ENCODE measurements at places on chromosomes 6 and 20.

GRCh38 chr20:16381444-16381843 is 191.8 kb downstream of the KIF16B start:
- DNase-seq, result no peak

GRCh38 chr20:44736170-44737021 is 9.3 kb upstream of the KCNK15 start:
- no peak for DNase-seq

DNA sequence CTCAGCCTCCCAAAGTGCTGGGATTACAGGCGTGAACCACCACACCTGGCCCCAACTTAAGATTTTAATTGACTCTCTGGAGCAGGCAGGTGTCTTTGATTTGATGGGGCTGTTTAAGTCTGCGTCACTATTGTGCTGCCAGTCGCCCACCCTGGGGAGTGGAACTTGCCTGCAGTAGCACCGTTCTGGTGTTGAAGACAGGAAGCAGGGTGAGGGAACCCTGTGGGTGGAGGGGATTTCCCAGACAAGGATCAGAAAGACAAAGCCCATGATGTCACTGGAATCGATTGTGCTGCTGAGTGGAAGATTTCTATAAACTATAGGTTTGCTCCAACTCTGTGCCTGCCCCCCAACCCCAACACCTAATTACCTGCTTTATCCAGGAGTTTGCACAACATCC is 11.0 kb downstream of the ALDH8A1 start:
- DNase-seq, result no peak

DNA sequence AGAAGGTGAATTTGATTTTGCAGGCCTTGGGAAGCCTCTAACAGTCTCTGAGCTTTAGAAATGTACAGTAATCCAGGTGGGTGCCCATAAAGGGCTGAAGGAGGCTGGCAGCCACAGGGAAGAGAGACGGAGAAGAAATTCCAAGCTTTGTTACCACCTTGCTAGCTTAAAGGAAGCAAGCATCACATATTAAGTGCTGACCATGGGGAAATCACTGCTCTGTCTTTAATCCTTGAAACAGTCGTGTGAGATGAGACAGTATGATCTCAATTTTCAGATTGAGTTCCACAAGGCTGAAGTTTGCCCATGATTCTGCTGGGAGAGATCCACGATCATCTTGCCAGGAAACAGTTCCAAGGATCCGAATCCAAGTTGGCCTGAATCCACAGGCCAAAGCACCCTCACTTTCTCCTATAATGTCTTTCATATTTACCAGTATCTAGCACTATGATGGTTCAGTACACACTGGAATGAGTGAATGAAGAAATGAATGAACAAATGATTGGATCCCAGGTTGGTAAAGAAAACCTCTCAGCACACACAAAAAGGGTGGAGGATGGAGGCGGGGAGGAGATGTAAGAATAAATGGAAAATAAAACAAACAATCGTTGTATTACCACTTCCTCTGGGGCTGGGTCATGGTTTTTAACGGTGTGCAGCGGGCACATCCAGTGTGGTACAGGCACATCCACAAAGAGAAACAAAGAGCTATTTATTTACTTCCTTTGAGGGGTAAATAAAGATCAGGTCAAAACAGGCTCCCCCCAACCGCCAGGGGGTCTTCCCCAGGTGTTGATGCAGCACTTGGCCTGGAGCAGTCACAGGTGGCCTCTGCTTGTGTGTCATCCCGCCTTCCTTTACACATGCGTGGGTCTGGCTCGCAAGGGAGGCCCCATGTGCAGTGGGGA is 28.2 kb upstream of the TAF8 start:
- DNase-seq, result no peak

DNA sequence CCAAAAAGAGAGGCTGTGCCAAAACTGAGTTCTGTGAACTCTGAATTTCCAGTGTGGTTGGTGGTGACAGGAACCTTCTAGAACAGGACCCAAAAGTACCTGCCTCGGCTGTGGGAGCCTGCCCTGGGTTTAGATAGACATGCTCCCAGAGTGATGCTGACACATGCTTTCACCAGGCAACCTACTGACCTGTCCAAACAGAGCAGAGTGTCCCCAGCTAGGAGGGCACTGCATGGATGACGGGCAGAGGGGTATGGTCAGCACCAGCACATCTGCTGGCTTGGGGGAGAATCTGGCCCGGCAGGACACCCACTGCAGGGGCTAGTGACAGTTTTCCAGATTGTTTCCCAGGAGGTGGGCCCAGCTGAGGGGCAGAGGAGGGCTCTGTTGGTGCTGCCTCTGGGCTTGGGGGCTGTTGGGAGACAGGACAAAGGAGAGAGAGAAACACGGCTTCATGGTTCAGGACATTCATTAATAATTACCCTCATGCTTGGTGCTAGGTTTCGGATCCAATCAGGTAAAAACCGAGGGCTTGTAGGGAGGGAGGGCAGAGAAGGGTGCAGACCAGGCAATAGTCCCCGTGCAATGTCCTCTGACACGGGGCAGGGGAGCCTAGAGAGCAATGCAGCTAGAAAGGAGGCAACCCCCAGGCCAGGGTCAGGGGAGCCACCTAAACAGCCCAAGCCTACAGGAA is 15.0 kb downstream of the KCNK5 start:
- no peak for DNase-seq

DNA sequence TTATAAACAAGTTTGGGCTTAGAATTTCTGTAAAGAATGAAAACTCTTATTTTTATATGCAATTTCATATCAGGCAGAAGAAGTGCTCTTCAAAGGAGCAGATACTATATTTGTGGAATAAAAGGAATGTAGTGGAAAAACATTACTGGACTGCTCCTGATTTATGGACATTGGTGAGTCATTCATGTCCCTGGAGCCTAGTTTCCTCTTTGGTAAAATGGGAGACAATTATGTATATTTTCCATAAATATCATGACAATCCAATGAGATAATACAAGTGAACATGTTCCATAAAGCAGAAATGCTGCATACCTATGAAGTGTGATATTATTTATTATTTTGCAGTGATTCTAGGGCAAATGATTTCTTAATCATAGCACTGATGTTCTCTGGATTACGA is 445.8 kb upstream of the CITED2 start:
- DNase-seq, result no peak

GRCh38 chr6:42710316-42710715 is 12.1 kb downstream of the PRPH2 start:
- DNase-seq, result no peak

- DNase-seq, result no peak
Measured at GRCh38 chr6:163437466-163437865, 22.9 kb downstream of the QKI start.

- DNase-seq, result no peak
Measured at GRCh38 chr6:126672649-126673048, 332.7 kb downstream of the CENPW start.

DNA sequence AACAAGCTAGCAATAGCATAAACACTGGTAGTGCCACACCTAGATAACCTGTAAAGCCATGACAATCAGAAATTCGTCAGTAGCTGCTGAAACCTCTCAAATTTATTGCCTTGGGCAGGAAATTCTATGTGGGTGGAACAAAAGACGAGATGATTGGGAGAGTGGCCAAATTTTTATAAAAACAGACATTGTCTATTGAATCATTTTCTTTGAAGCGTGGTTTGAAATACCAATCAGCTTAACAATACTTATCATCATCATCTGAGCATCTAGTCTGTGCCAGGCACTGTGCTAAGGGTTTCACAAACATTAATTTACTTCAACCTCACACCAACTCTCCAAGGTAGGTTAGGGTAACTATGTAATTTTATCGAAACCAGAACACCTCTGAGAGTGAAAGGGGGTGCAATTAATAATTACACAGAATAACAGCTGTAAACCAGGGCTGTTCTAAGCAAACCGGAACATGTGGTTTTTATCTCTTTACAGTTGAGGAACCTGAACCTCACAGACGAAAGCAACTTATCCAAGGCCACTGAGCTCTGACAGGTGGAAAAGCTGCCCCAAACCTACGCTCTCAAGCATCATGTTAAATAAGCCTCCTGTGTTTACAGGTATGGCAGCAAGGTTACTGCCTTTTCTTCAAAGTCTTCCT is 43.4 kb downstream of the NHSL1 start:
- no peak for DNase-seq

- peak; percentile 46 for DNase-seq
Measured at GRCh38 chr20:1894471-1894950, 696 bp upstream of the SIRPA start.

- no peak for DNase-seq
Measured at GRCh38 chr6:26743941-26744699, 84.6 kb upstream of the ZNF322 start.

DNA sequence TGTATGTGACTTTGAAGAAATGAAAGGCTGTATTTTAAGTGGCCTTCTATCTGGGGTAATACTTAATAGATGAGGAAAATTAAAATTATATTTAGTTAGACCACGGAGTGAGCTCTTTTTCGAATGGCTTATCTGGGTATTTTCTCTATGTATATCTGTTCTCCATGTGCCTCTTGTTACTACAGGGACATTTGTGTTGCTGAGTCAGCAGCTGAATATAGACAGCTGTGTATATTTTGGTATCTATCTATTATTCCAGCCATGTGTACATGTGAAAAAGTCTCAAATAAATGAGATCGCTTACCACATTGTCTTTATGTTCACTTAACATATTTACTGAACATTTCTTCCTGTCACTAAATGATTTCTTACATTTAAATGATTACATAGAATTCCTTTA is 57.2 kb downstream of the TMEM200A start:
- no peak for DNase-seq

GRCh38 chr6:144931172-144932035 is 646.3 kb downstream of the UTRN start:
- peak; percentile 17 for DNase-seq

GRCh38 chr6:26156105-26156849 is 69.0 kb downstream of the HFE start:
- no peak for DNase-seq

DNA sequence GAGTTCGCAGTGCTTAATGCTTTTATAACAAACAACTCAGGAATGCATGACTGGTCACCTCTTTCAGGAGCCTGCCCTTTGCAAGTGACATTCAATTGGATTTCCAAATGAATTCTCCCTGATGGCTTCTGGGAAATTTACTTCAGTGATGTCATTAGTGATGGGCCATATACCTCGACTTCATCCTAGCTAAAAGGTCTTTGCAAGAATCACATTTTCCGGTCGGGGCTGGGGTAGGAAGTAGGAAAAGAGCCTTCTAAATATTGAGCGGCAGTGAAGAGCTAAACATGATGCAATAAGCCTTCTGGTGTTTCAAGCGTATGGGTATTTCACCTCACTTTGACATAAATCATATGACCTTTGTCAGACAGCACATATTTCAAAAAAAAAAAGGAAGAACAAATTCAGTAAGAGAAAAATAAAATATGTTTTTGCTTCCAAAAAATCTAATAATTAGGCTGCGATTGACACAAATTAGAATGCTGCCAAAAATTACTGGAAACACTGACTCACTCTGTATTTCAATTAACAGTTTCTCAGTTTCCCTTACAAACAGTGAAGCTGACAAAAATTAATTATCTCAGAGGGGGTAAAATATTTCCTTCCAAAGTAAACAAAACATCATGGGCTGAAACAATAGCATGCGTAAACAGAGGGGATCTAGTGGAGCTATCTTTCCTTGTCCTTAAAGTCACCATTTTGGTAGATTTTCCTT is 39.8 kb downstream of the ADTRP start:
- DNase-seq, result peak; percentile 48

GRCh38 chr6:65979120-65979519 is 272.1 kb upstream of the EYS start:
- DNase-seq, result no peak

- no peak for DNase-seq
Measured at GRCh38 chr6:45073771-45074170, 254.4 kb upstream of the RUNX2 start.

GRCh38 chr20:6685181-6685582 is 82.3 kb upstream of the BMP2 start:
- no peak for DNase-seq

GRCh38 chr6:15892369-15892768 is 229.5 kb upstream of the DTNBP1 start:
- DNase-seq, result no peak

DNA sequence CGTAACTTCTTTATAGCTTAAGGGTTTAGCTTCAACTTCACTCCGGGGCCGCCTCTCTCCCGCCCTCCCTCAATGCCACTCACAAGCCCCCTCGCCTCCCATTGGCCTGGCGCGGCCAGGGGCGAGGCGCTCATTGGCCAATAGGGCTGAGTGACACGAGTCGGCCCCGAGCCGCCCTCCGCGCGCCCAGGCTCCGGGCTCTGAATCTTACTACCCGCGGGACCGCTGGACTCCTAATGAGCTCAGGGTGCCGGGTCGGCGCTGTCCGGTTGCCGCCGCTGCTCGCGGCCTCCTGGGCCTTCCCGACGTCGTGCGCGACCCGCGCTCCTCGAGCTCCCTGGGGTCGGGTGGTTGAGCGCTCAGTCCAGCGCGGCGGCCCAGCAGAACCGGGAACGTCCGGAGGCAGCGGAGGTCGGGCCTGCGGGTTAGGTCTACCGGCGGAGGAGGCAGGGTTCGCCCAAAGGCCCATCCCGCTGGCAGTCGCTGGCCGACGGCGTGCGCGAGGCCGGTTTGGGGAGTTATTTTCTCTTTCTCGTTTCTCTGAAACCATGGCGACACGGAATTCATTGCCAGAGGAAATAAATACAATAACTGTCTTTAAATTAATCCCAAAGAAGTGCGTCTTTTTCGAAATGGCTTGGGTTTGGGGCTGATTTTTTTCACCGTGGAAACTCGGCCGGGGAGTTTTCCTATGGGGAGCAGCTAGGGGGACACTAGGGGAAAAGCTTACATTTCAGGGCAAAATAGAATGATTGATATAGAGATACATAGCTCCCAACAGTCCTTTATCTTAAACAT is at the start of gene SIM1:
Gene SIM1 (minus strand): TSS at position 19 of the 798 bp plus-strand sequence. CDS start 1,453 bp downstream, outside the sequence.
- DNase-seq, result no peak

GRCh38 chr6:111342913-111343312 is 140.1 kb downstream of the REV3L start:
- DNase-seq, result no peak

- no peak for DNase-seq
Measured at GRCh38 chr20:12638633-12639312, 370.0 kb upstream of the SPTLC3 start.

- no peak for DNase-seq
Measured at GRCh38 chr6:109450801-109451200, 4.8 kb downstream of the MICAL1 start.

GRCh38 chr6:40499215-40499614 is 87.9 kb downstream of the LRFN2 start:
- no peak for DNase-seq

- no peak for DNase-seq
Measured at GRCh38 chr6:136979206-136979605, 57.1 kb downstream of the SLC35D3 start.

DNA sequence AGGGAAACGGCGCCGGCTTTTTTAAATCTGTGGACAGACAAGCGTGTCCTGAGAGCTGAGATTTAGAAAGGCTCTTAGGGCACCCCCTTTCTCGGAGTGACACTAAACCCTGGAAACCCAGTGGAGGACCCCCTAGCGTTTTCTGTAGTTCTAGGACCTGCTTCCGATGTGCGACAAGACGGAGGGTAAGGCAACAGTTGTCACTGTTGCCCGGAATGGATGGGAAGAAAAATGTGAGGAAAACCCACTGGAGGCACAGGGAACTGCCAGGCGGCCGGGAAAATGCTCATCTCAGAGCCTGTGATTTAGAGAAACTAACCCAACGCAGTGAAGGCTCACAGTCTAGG is 551 bp upstream of the ATP5F1E start:
- DNase-seq, result no peak

- no peak for DNase-seq
Measured at GRCh38 chr20:44761423-44761822, 15.8 kb downstream of the KCNK15 start.

GRCh38 chr6:7188492-7188891 is 80.7 kb downstream of the RREB1 start:
- DNase-seq, result no peak

- no peak for DNase-seq
Measured at GRCh38 chr6:88725111-88725975, 238.1 kb downstream of the RNGTT start.

- DNase-seq, result no peak
Measured at GRCh38 chr6:158207422-158207788, 39.3 kb downstream of the GTF2H5 start.

Measured in right renal pelvis (tissue), 4 donors.